ENCODE measurements at places on chromosomes 7 and 10.
A peak's percentile ranks its signal among the peaks of the same experiment; 100 is the strongest.

DNA sequence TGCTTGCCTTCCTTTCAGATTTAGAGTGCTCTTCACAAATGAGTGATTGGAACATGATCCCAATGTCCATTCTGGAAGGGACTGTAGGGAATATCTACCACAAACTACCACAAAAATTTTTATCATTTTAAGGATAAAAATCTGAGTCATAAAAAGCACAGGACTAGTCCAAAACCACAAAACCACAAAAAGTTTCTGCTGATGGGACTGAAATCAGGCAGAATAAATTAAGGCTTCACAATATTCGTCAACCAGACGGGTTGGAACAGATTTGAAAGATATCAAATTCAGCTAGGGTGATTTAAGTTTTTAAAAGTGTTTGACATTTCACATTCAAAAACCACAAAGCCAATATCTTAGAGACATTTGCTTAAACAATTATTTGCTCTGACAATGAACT lies 100.1 kb upstream of the PTN start:
- DNase-seq: peak; percentile 15

GRCh38 chr7:75968561-75969001 lies 25.8 kb downstream of the TMEM120A start:
- no peak for DNase-seq

DNA sequence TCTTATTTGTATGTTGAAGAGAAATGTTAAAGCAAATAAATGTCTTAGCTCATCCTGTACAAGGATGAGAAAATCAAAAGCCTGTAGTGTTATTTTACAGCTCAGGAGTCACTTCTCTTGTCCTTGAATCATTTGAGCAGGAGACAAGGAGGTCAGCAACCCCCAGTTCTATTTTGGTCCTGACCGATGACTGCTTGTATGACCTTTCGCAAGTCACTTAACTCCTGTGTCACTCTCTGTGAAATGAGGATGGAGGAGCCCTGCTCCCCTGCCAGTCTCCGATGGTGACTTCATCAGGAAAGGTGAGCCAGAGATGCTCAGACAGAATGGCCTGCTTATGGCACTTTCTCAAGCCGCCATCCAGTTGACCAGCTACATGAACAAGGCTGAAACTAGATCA lies 101.0 kb downstream of the CELF2 start:
- no peak for DNase-seq

GRCh38 chr10:125994601-125995000 lies 98.2 kb downstream of the FANK1 start:
- no peak for DNase-seq

- peak; percentile 18 for DNase-seq
Observed at GRCh38 chr10:127797339-127797738, 60.4 kb downstream of the FOXI2 start.

DNA sequence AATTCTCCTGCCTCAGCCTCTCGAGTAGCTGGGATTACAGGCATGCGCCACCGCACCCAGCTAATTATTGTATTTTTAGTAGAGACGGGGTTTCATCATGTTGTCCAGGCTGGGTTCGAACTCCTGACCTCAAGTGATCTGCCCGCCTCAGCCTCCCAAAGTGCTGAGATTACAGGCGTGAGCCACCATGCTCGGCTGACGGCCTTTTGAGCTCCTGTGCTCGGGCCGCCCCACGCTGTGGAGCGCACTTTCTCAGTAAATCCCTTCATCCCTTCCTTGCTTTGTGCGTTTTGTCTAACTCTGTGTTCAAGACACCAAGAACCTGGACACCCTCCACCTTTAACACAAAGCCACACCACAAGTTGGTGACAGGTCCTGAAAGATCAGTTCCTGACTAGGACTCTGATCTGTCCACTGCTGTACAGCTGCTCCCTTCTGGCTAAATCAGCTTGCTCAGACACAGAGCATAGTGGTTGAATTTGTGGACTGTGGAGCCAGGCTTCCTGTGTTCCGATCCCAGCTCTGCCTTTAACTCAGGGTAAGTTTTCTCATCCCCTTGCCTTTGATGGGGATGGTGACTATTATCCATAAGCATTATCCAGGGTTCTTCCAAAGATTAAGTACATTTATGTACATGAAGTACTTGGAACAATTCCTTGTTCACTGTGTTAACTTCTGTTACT lies 20.1 kb downstream of the CHST3 start:
- no peak for DNase-seq

- peak; percentile 42 for DNase-seq
Observed at GRCh38 chr7:116955801-116956476, 2.6 kb downstream of the ST7 start.

DNA sequence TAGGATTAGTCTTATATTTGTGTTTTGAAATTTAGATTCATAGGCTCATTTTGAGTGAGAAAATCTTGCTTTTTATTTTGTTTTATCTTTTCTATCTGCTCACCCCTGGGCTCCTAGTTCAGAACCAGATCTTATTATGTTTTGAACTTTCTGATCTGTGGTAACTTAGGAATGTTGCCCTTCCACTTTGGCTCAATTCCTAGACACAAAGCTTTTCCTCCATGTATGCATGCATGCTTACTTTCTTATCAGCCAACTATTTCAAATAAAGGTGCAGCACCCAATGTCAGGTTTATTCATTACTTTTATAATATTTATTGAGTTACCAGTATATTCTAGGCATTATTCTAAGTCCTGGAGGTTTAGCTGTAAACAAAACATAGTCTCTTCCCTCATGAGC lies 374.8 kb upstream of the KIAA1217 start:
- DNase-seq: no peak

DNA sequence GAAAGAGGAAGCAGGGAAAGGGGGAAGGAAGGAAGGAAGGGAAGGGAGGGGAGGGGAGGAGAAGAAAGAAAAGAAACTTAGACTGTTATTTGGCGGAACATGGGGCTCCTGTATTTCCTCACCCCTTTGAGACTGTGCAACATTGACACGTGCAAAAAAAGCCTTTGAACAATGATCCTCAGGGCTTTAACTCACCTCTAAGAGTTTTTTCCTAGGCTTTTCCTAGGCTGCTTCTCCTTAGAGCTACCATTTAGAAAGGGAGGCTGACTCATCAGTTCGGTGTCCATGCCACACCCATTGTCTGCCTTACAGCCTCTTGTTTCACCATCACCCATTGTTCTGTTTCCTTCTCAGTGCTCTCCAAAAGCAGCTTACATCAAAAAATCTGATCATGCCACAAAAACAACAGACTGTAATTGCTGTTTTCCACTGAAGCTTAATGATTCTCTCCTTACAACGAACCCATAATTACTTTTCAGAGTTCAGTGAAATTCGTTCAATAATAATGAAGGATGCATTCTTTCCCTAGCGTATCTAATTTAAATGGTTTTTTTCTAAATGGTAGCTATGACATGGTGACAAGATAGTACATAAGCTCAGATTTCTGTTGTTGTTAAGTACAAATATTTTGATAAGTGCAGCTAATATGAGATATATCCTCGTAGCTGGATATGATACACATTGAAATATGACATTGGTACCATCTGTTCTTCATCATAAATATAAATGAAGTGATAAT lies 90.8 kb downstream of the PRLHR start:
- no peak for DNase-seq

GRCh38 chr7:143355450-143356385 lies 6.8 kb downstream of the FAM131B start:
- no peak for DNase-seq

GRCh38 chr10:80132299-80133139 lies at the start of gene PLAC9:
PLAC9 (plus strand) TSS chr10:80132730; CDS start chr10:80132763, 33 bp downstream.
- no peak for DNase-seq

- DNase-seq: peak; percentile 41
Observed at GRCh38 chr7:41699516-41699915, 3.4 kb downstream of the INHBA start.

- no peak for DNase-seq
Observed at GRCh38 chr10:18719811-18720210, 60.6 kb downstream of the ARL5B start.

- DNase-seq: no peak
Observed at GRCh38 chr7:66099232-66099550, 15.5 kb upstream of the CRCP start.
